ENCODE measurements at places on chromosomes 5 and 9. TPM values are rescaled to one million over a fixed set of nuclear protein-coding genes. Genes with fewer than 3 reads are reported as not detected.

DNA sequence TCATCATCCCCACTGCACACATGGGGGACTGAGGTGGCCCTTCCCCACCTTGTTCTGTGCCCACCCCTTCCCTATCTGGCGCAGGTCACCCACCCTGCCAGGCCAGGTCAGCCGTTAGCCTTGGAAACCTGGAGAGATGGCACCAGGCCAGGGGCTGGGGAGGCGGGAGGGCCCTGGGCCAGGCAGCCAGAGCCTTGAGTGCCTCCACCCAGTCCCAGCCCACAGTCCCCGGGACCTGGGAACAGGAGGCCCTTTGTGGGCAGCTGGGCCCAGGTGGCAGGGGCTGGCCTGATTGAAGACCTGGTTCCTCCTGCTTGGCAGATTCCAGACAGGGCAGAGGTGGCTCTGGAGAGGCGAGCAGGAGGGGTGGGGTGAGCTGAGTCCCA, 70.6 kb downstream of the LRSAM1 start:
- peak overlapping the region; percentile 76 for H3K27ac ChIP-seq
- peaks cover 38% of the 10 kb centered on the region for H3K36me3 ChIP-seq
- H3K4me1 ChIP-seq: peaks cover 6% of the 10 kb centered on the region
- no peak for DNase-seq

- DNase-seq: no peak
- no peaks in the 10 kb centered on the region for H3K36me3 ChIP-seq
- H3K27ac ChIP-seq: no peak overlapping the region
Measured at GRCh38 chr9:83699615-83700014, 8.1 kb downstream of the UBQLN1 start.

DNA sequence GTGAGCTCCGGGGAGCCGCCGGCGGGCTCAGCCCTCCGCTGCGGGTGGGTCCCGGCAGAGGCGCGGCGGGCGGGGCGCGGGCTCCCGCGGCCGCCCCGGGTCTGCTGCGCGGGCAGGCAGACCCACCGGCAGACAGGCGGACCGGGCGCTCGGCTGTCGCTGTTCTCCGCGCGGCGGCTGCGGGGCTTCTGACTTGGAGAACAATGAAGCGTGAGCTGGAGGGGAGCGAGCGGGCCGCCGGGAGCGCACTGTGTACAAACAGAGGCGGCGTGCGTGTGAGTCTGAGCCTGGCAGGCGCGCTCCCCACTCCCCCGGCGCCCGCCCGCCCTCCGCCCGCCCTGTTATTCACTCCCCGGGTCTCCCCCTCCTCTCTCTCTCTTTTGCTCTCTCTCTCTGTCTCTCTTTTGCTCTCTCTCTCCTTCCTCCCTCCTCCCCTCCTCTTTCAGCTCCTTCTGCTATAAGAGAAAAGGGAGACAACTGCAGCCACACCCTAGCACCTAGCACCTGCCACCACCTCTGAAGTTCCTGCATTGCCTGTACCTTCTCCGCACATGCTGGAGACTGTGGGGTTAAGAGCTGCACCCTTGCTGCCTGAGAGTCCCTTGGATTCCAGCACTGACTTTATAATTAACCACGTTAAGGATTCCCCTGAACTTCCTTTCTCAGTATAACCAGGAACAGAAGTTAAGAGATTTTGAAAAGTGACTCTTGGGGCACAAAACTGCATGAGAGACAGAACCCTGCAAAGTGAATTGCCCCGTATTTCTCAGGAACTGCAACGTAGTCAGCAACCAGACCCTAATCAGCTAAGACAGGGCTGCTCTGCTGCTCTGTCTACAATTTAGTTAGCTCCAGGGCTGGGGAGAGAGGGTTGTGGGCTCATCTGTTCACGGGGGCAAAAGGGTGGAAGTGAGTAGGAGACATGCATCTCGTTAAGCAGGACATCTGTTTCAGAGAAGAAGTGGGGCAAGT, at the start of gene EDIL3:
Gene EDIL3, minus strand, starts transcription at position 277 of the 972 bp plus-strand sequence. CDS start 506 bp downstream, outside the sequence.
- H3K27me3 ChIP-seq: peaks cover 10% of the 10 kb centered on the region
- H3K27ac ChIP-seq: peak within 1 kb of the TSS; percentile 59
- no peaks in the 10 kb centered on the region for H3K36me3 ChIP-seq
- peak within 1 kb of the TSS; percentile 84 for H3K4me3 ChIP-seq
- DNase-seq: peak; percentile 82
- peaks cover 49% of the 10 kb centered on the region for H3K4me1 ChIP-seq

- no peaks in the 10 kb centered on the region for H3K4me1 ChIP-seq
- H3K4me3 ChIP-seq: no peak overlapping the region
- H3K27ac ChIP-seq: no peak overlapping the region
- DNase-seq: no peak
- H3K36me3 ChIP-seq: no peaks in the 10 kb centered on the region
- H3K27me3 ChIP-seq: no peaks in the 10 kb centered on the region
Measured at GRCh38 chr5:132673488-132673887, 301 bp upstream of the IL4 start.

SNCB gene
- 3.6 TPM for total RNA-seq

CDH9 gene
- total RNA-seq: 0.31 TPM

GRCh38 chr9:8857068-8857925, 1057.7 kb upstream of the DMAC1 start:
- H3K4me3 ChIP-seq: peak overlapping the region; percentile 95
- peak; percentile 68 for DNase-seq
- H3K36me3 ChIP-seq: no peaks in the 10 kb centered on the region

DNA sequence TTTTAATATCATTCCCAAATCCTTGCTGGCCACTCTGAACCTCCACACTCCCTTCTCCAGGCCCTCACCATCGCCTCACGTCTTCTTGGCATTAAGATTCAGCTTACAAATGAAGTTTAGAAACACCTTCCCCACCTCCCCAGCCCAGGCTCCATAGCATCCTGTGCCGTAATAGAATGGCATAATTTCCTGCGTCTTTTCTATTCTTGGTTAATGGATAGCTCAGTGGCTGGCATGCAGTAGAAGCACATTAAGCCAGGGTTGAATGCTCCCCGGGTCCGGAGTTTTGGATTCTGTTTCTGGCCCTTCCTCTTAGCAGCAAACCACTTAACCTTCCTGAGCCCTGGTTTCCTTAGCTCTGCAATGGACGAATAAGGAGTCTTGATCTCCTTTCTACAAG, 13.8 kb downstream of the WWC1 start:
- H3K36me3 ChIP-seq: no peaks in the 10 kb centered on the region
- H3K4me1 ChIP-seq: peaks cover 27% of the 10 kb centered on the region
- no peak for DNase-seq
- H3K4me3 ChIP-seq: no peak overlapping the region

PHF24 gene
- 0.14 TPM for total RNA-seq

OBP2B gene
- not detected for total RNA-seq

DNA sequence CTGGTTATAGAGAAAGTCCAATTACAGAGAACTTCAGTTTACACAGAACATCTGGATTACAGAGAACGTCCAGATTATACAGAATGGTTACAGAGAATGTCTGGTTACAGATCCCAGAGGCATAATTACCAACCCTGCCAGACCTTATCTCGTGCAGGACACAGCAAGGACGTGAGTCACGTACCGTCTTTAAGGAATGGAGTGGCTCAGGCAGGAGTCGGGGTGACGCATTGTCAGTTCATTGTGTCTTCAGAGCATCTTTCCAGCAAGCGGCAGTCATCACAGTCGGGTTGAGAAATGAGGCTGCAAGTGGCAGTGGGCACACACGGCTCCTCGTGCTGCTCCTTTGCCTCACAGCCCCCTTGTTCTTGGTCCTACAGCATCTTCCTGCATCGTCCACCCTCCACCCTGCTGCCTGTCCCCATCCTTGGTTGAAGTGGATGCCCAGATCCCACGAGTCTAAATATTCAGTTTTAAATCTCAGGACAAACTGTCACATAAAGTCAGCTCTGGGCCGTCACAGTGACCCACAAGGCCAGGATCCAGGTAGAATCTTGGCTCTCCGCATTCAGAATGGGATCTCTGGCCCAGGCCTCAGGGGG, 30.0 kb upstream of the SLC6A19 start:
- H3K4me3 ChIP-seq: no peak overlapping the region
- no peak for DNase-seq
- no peaks in the 10 kb centered on the region for H3K27me3 ChIP-seq
- H3K36me3 ChIP-seq: no peaks in the 10 kb centered on the region
- H3K27ac ChIP-seq: no peak overlapping the region

PDE6A gene
- not detected for total RNA-seq

CTXN3 gene
- total RNA-seq: not detected

DNA sequence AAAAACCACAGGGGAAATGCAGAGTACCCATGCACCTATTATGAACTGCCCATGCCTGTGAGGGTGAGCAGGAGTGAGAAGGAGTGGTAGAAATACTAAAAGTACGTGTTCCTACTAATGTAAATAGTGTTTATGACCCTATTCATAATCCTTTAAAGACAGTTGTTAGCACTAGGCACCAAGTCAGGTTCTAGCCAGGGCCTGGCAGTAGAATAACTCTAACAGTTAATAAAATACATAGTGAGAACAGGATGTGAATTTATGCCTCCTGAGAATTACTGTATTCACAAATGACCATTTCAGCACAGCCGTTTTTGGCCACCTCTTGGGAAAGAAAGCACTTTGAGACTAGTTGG, 103.2 kb upstream of the TARS1 start:
- H3K4me1 ChIP-seq: peaks cover 15% of the 10 kb centered on the region
- H3K27me3 ChIP-seq: no peaks in the 10 kb centered on the region
- no peak overlapping the region for H3K4me3 ChIP-seq
- H3K36me3 ChIP-seq: no peaks in the 10 kb centered on the region
- no peak overlapping the region for H3K27ac ChIP-seq
- no peak for DNase-seq

PSAT1 gene
- 486 TPM for total RNA-seq
